ENCODE measurements at places on chromosomes 11 and 22. TPM values are rescaled to one million over a fixed set of nuclear protein-coding genes. Genes with fewer than 3 reads are reported as not detected.

DEFB131B gene
- polyA plus RNA-seq: not detected

HBB gene
- polyA plus RNA-seq: 122 TPM

SIAE gene
- polyA plus RNA-seq: 8.9 TPM

MRGPRX4 gene
- not detected for polyA plus RNA-seq

PGA4 gene
- 0.44 TPM for polyA plus RNA-seq

UPK3A gene
- polyA plus RNA-seq: not detected

CATSPERZ gene
- not detected for polyA plus RNA-seq

PDE3B gene
- polyA plus RNA-seq: 1.6 TPM

SERPING1 gene
- 109 TPM for polyA plus RNA-seq

PIWIL4 gene
- 5.6 TPM for polyA plus RNA-seq

EMID1 gene
- 8.4 TPM for polyA plus RNA-seq

- DNase-seq: peak; percentile 64
These were observed 8.4 kb upstream of the CCKBR start for GRCh38 chr11:6251120-6251733.

DNA sequence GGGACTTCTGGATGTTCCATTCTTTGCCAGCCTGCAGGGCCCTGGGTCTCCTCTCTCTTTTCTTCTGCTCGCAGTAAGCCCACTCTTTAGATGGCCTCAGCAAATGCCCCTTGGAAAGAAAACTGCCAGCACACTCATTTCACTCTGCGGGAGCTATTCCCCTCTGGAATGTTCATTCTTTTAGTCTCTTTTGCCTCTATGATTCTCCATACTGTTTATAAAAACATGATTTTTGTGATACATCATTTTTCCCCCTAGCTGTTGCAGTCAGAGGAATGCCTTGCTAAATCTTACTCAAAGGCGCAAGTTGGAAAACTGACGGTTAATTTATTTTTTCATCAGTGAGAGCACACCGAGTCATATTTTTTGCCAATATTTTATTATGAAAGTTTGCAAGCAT lies 184.9 kb downstream of the SNX19 start:
- no peak for DNase-seq

DNA sequence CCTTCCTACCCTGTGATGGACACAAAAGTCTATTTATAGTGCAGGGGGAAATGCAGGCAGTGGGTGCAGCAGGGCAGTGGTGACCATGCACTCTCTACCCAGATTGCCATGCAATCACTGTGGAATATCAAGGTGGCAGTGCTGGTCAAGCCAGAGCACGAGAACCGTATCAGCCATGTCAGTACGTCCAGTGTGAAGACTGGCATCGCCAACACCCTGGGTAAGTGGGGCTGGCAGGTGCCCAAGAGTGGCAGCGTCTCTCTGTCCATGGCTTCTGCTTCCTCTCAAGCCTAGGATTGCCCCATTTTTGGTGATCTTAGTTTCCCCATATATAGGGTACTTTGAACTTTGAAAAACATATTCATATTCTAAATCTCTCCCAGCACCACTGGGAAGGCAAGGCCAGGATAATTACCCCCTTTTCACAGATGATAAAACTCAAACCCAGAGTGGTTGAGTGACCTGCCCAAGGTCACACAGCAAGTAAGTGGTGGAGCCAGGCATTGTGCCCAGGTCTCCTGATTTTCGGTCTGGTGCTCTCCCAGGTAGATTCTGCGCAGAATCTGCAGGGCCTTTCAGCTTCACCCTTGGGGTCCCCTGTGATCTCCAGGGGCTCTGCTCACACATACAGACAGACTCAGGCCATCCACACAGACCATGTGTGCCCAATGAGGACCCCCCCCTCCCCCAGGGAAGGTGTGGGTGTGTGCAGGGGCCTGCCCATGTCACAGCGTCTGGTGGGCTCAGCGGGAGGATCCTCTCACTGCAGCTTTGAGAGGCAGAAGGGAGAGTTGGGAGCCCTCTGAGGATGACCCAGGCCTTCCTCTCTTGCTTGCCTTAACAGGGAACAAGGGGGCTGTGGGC lies 7.1 kb downstream of the INPPL1 start:
- no peak for DNase-seq

DNA sequence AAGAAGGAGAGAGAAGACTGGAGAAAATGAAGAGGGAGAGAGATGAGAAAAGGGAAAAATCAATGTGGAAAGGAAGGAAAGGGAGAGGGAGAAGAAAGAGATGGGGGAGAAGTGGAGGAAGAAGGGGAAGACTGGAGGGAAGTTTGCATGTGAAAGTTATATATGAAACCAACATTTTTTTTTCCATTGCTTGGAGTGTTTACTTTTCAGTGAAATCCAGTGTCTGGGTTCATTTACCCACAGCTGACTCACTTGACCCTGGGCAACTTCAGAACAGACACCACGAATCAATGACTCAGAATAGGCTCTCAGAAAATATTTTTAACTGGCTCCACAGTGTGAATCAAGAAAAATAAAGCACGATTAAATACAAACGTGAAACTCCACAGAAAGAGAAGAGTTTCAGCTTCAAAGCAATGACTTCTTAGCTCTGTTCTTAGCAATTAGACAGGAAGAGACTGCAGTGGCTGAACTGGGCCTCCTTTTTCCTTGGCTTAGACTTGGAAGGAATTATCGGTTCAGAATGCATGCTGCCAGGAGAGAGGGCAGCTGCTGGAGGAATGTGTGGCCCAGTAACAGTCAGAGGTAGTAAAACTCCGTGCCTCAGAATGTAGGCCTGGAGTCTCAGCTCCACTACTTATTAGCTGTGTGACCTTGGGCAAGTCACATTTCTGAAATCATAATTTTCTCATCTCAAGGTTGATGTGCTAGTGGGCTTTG lies 237.5 kb downstream of the MIAT start:
- no peak for DNase-seq

- no peak for DNase-seq
These were observed 26.6 kb downstream of the RELT start for GRCh38 chr11:73402834-73403185.

DNA sequence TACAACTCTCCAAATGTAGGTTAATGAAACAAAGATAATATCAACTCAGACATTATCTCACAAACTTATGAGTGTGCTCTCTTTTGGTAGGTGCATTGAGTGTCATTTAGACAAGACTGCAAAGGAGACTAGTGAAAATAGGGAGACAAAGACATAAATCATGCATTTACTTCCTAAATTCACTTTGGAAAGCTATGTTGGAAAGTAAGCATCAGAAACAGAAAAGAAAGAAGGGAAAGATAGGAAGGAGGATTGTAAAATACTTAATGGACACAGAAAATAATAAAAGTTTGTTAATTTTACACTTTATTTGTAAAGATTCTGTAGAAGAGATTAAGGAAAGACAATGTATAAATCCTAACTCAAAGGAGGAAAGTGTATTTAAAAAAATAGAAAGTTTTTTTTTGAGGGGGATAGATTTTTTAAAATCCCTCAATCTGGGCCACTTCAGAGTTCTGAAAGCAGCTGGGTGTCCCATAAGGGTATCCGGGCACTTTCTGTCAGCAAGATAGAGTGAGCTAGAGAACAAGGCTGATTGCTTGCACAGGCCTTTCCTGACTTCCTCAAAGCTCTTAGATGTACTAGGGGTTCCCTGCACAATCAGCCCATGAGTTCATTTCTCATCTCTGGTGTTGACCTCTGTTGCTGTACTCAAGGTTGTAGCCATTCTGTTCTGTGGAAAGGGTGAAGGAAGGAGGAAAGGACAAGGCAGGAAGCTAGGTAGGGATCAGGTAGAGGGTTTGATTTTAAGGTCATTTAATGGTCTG lies 22.4 kb upstream of the RDX start:
- no peak for DNase-seq

DNA sequence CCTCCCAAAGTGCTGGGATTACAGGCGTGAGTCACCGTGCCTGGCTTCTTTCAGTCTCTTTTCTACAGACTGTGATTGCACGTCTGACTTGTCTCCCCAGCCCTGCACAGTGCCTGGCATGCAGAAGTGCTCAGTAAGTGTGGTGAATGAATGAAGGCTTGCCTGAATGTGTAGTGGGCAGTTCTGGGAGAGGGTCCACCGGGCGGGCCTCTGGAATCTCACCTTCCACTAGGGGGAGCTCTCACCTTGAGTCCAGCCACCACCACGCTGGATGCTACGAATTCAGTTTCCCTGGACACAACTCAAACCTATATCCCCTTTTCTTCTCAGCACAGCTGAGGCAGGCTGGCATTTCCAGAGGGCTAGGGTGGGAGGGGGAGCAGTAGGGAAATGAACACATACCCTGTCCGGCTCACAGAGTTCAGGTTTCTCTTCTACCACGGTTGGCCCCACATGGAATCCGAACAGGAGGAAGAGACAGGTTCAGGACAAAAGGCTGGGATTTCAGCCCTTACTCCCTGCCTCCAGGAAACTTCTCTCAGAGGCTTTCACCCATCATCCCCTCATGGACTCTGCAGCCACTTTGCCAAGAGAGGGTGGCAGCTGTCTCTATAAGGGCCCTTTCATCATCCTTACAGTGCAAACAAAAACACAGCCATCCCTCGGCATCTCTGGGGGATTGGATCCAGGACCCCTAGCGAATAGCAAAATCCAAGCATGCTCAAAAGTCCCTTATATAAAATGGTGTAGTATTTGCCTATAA lies 86.8 kb downstream of the NECTIN1 start:
- no peak for DNase-seq

DNA sequence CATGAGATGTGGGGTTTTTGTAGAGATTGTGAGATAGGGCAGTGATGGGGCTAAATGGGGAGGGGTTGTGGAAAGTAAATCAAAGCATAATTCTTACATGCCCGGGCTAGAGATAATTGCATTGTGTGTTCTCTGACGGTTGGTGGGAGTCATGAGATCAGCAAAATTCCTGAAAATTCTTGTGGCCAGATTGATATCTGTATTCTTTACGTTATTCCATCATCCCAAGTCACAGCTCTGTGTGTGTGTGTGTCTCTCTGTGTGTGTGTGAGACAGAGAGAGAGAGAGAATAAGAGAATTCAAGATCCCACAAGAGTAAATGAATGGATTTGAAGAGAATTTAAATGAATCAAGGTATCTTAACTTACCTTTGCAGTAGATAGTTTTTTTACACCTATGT lies 138.6 kb upstream of the ARHGAP20 start:
- DNase-seq: no peak

GRCh38 chr11:2576549-2576948 lies 123.2 kb downstream of the KCNQ1OT1 start:
- DNase-seq: no peak

- DNase-seq: no peak
These were observed 37.1 kb upstream of the NNMT start for GRCh38 chr11:114259124-114259526.

DNA sequence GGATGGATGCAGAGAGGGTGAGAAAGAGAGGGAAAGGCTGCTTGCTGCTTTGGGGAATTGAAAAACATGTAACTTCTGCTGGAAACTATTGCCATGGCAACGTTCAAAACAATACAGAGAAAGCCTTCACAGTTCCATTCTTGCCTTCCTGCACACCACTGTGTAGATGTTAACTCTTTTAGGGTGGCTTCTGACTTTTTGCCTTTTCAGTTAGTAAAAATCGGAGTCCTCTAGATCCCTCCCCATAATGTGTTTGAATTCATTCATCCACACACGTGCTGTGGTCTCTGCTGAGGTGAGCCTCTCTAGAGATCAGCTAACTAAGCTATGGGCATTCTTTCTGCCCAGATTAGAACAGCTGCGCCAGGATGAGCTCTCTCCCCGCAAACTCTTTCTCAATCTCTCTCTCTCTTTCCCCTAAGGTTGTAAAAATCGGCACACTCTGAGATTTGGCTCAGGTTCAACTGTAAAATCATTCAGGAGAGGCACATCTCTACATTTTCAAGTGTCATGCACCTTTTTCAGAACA lies 1178.3 kb downstream of the LRRC4C start:
- peak; percentile 61 for DNase-seq

DNA sequence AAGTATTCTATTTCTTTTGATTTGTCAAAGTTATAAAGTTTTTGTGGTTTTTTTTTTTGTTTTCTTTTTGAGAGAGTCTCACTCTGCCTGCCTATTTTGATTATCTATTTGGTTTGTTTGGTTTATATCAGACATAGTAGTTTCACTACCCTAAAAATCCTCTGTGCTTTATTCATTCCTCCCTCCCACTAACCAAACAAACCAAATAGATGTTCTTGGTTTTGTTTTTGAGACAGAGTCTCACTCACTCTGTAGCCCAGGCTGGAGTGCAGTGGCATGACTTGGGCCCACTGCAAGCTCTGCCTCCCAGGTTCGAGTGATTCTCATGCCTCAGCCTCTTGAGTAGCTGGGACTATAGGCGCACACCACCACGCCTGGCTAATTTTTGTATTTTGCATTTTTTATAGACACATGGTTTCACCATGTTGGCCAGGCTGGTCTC lies 67.9 kb downstream of the ENTHD1 start:
- DNase-seq: no peak

GRCh38 chr11:76114238-76114637 lies 92.1 kb downstream of the WNT11 start:
- DNase-seq: no peak

- no peak for DNase-seq
These were observed 20.3 kb upstream of the ZC3H12C start for GRCh38 chr11:110072930-110073329.

- no peak for DNase-seq
These were observed 2.1 kb downstream of the C11orf16 start for GRCh38 chr11:8930456-8931175.

GRCh38 chr11:125935618-125936199 lies 10.1 kb upstream of the VSIG10L2 start:
- DNase-seq: peak; percentile 72

- no peak for DNase-seq
These were observed 82.2 kb downstream of the PHF21B start for GRCh38 chr22:44927463-44928135.

DNA sequence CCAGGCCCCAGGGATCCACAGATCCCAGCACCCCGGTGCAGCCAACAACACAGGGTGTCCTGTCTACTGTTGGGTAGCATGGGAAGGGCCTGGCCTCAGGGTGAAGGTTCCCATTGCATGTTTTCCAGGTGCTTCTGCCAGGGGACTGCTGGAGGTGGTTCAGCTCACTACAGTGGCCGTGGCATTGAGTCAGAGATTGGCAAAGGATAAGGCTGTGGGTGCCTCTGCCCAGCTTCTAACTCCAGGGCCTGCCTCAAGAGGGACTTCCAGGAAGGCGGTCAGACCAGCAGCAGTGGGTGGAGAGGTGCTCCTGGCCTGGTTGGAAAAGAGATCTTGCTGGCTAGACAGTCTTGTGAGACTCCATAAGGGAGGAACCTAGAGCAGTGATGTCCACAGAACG lies 20.9 kb downstream of the CSNK1E start:
- DNase-seq: no peak

- peak; percentile 4 for DNase-seq
These were observed 533 bp downstream of the SERGEF start for GRCh38 chr11:18012122-18012905.

GRCh38 chr11:27255447-27255828 lies 107.6 kb downstream of the CCDC34 start:
- DNase-seq: no peak

- DNase-seq: no peak
These were observed 18.9 kb upstream of the GDPD4 start for GRCh38 chr11:77320351-77320750.

- DNase-seq: peak; percentile 89
These were observed 16.0 kb downstream of the SLC43A1 start for GRCh38 chr11:57499413-57499982.

- no peak for DNase-seq
These were observed 2.2 kb downstream of the MIOX start for GRCh38 chr22:50488886-50489285.

All from hindlimb muscle (tissue), 1 donor.